ENCODE measurements at places on chromosomes 13 and 19.

DNA sequence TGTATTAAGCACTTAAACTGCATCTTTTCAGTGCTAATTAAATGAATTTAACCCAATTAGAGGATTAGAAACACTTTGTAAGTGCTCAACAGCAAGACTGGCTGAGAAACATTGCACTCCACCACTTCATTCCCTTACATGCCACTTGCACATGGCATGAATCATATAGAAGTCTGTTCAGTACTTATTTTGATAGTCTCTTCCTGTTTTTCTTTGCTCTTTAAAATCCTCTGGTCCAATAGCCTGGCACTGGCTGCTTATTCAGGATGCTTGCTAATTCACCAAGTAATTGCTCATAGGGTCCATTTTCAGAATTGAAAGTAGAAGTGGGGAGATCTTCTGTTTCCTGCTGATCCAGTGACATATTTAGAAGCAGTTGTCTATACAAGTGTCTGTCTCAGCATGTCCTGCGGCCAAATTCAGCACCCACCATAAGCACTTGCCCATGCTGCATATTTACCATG, 900.1 kb downstream of the PCDH9 start:
- H3K36me3 ChIP-seq: no peaks in the 10 kb centered on the region
- H3K4me1 ChIP-seq: no peaks in the 10 kb centered on the region
- H3K27ac ChIP-seq: no peak overlapping the region
- no peak overlapping the region for H3K4me3 ChIP-seq
- no peak for DNase-seq

DNA sequence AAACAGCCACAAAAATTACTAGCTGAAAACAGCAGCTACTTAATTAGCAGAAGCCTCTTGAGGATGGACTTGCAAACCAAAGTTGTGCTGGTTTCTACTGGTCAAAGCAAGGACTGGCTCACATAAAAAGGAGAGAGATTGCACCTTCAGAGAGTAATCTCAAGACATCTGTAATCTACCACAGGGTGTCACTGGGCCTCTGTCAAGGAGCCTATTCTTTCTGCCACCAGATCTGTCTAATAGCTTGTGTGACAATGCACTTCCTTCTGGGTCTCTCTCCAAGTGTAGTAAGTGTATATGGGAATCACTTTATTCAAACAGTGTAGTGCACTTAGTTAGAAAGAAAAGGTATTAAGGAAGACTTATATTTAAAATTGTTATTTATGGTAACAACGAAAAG, 24.4 kb upstream of the ZNF561 start:
- no peak for DNase-seq
- no peak overlapping the region for H3K4me3 ChIP-seq
- H3K36me3 ChIP-seq: peaks cover 9% of the 10 kb centered on the region
- H3K4me1 ChIP-seq: no peaks in the 10 kb centered on the region

GRCh38 chr19:1452802-1453524, 3.0 kb downstream of the APC2 start:
- no peak for DNase-seq
- H3K4me1 ChIP-seq: peaks cover 28% of the 10 kb centered on the region
- H3K4me3 ChIP-seq: no peak overlapping the region
- peaks cover 9% of the 10 kb centered on the region for H3K36me3 ChIP-seq

- peaks cover 9% of the 10 kb centered on the region for H3K27me3 ChIP-seq
- no peaks in the 10 kb centered on the region for H3K36me3 ChIP-seq
- H3K27ac ChIP-seq: no peak overlapping the region
Measured at GRCh38 chr19:29887442-29887855, 54.6 kb upstream of the URI1 start.

DNA sequence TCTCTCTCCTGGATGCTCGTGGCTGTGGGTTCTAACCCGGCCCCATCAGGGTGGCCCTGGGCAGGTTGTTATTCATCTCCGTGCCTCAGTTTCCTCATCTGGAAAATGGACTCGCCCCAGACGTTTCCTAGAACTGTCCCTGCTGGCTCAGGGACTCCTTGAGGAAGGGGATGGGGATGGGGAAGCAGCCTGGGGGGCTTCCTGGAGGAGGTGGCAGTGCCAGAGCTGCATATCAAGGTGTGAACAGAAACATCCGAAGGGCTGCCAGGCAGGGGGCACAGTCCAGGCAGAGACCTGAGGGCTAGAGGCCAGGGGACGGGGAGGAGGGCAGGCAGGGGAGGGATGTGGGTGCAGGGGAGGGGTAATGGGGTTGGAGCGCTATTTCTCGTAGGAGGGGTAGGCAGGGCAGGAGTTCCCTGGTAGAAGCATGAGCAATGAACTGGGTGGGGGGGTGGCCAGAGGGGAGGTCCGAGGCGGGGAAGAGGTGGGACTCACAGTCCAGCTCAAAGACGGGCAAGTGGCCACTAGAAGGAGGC, 3.6 kb upstream of the ELANE start:
- peaks cover 6% of the 10 kb centered on the region for H3K4me1 ChIP-seq
- peaks cover 62% of the 10 kb centered on the region for H3K27me3 ChIP-seq
- DNase-seq: no peak

- H3K4me3 ChIP-seq: no peak overlapping the region
- H3K27me3 ChIP-seq: peaks cover 9% of the 10 kb centered on the region
- H3K4me1 ChIP-seq: peaks cover 11% of the 10 kb centered on the region
Measured at GRCh38 chr19:35352448-35353304, 5.0 kb downstream of the FFAR1 start.
